ENCODE measurements at places on chromosomes 5 and 9.

- no peak for DNase-seq
Observed at GRCh38 chr5:33852319-33852718, 39.5 kb downstream of the ADAMTS12 start.

GRCh38 chr9:89926691-89927220, 321.9 kb downstream of the GADD45G start:
- no peak for DNase-seq

GRCh38 chr5:105593011-105593760, 2030.6 kb upstream of the NUDT12 start:
- no peak for DNase-seq

DNA sequence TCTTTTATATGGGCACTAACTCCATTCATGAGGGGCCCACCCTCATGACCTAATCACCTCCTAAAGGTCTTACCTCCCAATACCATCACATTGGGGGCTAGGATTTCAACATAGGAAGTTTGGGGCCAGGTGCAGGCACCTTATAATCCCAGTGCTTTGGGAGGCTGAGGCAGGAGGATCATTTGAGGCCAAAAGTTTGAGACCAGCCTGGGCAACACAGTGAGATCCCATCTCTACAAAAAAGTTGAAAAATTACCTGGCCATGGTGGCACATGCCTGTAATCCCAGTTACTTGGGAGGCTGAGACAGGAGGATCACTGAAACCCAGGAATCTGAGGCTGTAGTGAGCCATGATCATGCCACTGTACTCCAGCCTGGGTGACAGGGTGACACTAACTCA, 76.7 kb downstream of the MYO10 start:
- no peak for DNase-seq

- no peak for DNase-seq
Observed at GRCh38 chr5:68727931-68728330, 365.9 kb upstream of the SLC30A5 start.

DNA sequence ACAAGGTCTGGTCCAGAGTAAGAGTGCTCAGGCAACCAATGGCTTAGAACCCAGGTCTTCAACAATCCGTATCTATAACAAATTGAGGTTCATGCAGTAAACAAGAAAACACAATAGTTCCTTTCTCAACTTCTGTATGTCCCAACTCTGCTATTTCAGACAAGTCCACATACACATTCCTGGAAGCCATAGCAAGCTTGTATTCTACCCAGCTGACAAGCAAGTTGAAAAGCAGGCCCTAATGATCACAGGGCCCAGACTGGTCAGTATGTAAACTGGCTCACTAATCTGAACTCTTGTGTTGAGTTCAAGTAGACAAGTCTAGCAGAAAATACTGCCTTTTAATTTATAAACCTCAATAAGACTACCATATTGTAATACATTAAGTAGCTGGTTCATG, 26.9 kb downstream of the FNIP1 start:
- no peak for DNase-seq

- DNase-seq = no peak
Observed at GRCh38 chr5:148796936-148797335, 29.5 kb upstream of the ADRB2 start.

DNA sequence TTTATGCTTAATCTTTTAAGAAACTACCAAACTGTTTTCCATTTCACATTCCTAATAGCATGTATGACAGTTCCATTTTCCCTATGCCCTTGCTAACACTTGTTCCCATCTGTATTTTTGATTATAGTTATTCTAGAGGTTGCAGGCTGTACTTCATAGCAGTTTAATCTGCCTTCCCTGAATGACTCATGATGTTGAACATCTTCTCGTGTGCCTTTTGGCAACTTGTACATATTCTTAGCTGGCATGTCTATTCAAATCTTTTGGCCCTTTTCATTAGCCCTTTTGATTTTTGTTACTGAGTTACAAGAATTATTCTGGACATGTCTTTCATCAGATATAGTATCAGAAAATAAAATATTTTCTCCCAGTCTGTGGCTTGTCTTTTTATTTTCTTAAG, 320.3 kb downstream of the DIRAS2 start:
- no peak for DNase-seq

- DNase-seq = no peak
Observed at GRCh38 chr5:68176802-68177479, 38.6 kb upstream of the PIK3R1 start.

DNA sequence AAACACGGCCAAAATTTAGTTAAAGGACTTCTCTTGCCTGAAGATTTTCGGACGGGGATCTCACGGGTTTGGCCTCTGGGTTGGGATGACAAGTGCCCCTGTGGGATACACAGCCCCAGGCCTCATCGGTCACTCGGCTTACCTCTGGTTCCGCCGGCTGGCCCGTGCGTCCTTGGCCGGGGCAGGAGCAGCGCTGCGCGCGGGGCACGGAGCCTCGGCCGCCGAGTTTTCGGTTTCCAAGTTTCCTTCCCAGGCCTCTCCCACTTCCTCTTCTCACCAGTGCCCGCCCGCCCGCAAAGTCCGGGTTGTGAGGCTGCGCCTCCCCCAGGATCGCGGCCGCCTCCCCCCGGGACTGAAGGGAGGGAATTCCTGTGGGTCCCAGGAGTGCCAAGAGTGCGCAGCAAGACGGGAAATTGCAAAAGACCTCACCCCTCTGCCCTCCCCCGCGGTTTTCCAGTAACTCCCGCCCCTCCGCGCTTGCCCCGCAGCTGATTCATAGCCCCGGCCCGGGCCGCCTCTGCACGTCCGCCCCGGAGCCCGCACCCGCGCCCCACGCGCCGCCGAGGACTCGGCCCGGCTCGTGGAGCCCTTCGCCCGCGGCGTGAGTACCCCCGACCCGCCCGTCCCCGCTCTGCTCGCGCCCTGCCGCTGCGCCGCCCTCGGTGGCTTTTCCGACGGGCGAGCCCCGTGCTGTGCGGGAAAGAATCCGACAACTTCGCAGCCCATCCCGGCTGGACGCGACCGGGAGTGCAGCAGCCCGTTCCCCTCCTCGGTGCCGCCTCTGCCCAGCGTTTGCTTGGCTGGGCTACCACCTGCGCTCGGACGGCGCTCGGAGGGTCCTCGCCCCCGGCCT, at the start of gene OSMR:
OSMR (plus strand) TSS at position 487 of the 853 bp plus-strand sequence. CDS start 23,033 bp downstream, outside the sequence.
- peak; percentile 96 for DNase-seq

- DNase-seq = peak; percentile 35
Observed at GRCh38 chr5:7745882-7746610, 104.9 kb downstream of the CFAP90 start.

- no peak for DNase-seq
Observed at GRCh38 chr9:96321515-96321914, 19.5 kb upstream of the HSD17B3 start.

GRCh38 chr5:119275601-119276173, 80.1 kb upstream of the TNFAIP8 start:
- DNase-seq = no peak

GRCh38 chr5:31617867-31618266, 21.1 kb upstream of the PDZD2 start:
- no peak for DNase-seq

DNA sequence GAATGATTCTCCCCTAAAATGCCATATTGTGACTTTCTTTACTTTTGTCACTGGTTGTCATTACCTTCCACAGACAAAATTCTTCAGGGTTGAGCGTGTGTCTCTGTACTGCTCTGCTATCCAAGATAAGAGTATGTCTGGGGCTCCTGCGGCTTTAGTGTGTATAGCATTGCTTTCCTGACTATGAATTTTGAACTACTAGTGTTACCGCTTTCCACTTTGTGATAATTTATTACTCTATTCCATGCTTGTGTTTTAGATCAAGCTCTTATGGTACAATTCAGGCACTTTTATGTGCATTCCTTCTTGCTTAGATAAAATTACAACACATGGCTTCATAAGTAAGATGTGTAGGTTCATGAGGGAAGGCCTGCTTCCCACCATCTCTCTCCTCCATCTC, 51.5 kb upstream of the MEF2C start:
- DNase-seq = no peak

DNA sequence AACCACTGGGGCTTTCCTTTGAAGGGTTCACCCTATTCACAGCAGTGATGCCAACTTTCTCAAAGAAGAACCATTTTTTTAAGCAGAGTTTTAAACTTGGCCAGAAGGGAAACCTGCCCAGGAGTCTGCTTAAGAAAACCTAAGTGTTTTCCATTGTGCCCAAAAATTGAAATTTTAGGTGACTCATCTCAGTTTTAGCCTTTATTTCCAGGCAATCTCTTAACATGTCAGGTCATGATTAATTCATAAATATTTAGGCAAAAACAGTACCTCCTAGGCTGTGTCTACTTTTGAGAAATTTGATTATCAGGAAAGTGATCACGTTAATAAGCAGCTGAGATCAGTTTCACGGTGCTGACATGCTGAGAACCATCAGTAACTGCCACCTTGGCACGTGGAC, 61.9 kb downstream of the TLE1 start:
- DNase-seq = no peak

Data from Caki2 (cell line).